Tibial nerve (tissue), 4 donors: ENCODE measurements at places on chromosomes 6 and 20. TPM values are rescaled to one million over a fixed set of nuclear protein-coding genes. Genes with fewer than 3 reads are reported as not detected.

DNA sequence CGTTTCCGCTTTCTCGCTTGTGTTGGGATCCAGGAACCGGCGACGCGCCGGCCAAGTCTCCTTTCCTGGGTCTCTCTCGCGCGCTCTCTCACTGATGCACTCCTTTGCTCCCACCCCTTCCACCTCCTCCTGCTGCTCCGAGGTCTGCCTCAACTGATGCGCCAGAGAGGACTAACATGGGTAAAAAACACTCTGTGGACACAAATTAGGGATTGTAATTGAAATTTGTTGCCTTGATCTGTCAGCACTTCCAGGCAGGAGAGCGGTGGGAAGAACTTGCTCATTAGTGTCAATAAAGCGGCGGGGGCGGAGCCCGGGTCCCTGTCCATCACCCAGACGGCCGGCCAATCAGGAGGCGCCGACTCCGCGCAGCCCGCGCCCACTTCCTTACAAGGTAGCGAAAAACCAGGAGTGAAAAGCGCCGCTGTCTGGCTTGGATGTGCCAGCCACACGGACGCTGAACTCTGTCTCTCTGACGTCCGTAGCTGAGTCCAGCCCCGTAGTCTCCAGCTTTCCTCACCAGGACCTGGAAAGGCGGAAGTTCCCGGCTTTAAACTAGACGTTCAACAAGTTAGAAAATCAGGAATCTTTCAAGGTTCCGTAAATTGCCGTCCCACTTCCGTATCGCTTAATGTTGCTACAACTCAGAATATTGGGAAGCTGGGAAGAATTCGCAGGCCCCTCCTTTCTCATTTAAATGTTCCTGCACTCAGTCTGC is at the start of gene TBX18:
TBX18 (minus strand) TSS at position 267 of the 718 bp plus-strand sequence. CDS start 417 bp downstream, outside the sequence.
- H3K27me3 ChIP-seq, result peaks cover 93% of the 10 kb centered on the region
- no peaks in the 10 kb centered on the region for H3K4me1 ChIP-seq
- H3K4me3 ChIP-seq, result peak within 1 kb of the TSS; percentile 49

DNA sequence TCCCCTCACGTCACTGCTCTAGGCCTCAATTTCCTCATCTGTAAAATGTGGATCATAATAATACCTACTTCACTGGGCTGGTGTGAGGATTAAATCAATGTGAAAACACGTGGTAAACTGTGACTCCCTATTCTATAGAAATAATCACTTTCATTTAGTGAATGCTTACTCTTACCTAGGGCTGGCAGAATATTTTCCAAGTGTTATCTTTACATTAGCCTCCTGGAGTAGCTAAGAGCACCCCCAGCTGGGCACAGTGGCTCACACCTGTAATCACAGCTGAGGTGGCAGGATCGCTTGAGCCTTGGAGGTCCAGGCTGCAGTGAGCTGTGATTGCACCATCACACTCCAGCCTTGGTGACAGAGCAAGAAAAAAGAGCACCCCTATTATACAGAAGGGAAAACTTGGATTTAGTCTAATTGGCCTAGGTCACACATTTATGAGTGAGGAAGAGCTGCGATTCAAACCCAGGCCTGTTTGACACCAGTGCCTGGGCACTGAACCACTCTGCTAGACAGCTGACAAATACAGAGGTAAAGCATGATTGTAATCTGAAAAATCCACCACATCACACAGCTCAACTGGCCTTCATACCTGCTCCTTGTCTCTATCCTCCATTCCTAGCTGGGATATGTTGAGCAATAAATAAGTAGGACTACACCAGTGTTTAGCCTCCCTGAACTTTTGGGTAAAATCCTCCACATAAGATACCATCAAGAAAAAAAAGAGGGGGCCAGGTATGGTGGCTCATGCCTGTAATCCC is 1.4 kb upstream of the SNTA1 start:
- no peak for DNase-seq
- H3K27ac ChIP-seq, result peak overlapping the region; percentile 93
- peaks cover 6% of the 10 kb centered on the region for H3K4me1 ChIP-seq
- no peaks in the 10 kb centered on the region for H3K36me3 ChIP-seq
- H3K4me3 ChIP-seq, result peak overlapping the region; percentile 69

Gene KCNK15
- total RNA-seq, result 0.87 TPM

DNA sequence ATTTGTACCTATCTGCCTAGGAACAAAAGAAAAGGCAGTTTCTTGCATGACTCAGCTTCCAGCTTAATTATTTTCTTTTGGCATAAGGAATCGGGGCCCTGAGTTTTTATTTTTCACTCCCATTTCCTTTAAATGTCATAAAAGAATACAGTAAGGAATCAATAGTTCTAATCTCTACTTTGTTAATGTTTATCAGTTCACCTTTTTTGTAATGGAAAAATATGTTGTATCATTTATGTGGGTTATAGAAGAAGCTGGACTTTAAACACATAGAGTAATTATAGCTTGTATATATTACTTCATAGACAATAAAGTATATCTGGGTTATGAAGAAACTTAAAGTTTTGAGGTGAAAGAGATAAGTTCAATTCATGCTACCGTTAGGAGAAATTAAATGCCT is 1214.8 kb upstream of the GJE1 start:
- H3K36me3 ChIP-seq, result no peaks in the 10 kb centered on the region
- DNase-seq, result no peak
- H3K27ac ChIP-seq, result no peak overlapping the region
- no peak overlapping the region for H3K4me3 ChIP-seq
- H3K4me1 ChIP-seq, result no peaks in the 10 kb centered on the region

Gene CDSN
- not detected for total RNA-seq

DNA sequence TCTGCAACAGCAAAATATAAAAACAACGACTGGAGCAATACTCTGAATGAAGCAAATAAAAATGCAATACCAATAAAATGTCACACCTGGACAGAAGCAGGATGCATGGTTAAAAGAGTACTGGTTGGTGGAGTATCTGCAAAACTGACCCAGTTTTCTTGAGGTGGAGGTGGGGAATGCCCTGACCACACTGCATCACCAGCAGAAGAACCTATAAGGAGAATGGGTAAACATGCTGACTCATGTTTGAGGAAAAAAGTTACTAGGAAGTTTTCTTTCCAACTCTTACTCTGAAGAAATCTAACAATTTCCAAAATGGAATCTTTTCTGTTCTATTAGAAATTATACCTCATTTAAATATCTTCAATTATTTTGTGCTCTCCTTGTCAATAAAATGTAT is 43.6 kb downstream of the REPS1 start:
- DNase-seq, result no peak
- H3K4me1 ChIP-seq, result no peaks in the 10 kb centered on the region
- H3K27me3 ChIP-seq, result no peaks in the 10 kb centered on the region
- H3K4me3 ChIP-seq, result no peak overlapping the region
- no peak overlapping the region for H3K27ac ChIP-seq
